ENCODE measurements at places on chromosomes 2 and 18.

- DNase-seq: peak; percentile 30
These were observed 157.5 kb upstream of the LMAN1 start for GRCh38 chr18:59516356-59517155.

DNA sequence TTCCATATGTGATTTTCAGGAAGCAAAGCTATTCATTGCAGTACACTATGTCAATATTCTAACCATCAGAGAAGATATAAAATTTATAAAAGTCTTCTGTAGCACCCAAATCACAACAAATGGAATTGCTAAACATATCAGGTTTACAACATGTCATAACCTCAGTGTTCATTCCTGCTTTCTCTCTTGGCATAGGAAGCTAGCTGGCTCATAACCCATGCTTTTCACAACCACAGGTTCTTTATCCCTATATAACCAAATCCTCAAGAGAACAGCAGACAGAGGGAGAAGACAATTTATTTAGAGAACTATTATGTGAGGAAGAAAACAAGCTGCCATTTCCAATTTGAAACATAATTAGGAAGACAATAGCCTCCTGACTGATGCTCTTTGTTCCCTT, 997.0 kb upstream of the ACVR2A start:
- DNase-seq: no peak

DNA sequence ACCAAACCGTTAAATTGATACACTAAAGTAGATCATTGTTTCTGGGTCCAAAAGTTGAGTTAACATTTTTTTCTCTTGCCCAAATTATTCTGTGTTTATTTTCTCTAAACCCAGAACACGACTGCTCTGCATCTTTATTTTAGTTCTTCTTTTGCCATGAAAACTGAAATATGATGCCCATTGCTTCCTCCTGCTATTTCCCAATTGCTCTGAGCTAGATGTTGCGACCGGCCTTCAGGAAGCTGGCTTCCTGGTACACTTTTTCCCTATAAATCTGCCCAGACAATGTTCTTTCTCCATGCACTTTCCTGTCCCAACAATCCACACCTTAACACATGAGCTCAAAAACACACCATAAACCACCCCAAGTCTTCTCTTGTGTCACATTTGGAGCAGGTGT, 501.4 kb downstream of the FBXO15 start:
- no peak for DNase-seq

- DNase-seq: no peak
These were observed 11.0 kb downstream of the SPRED2 start for GRCh38 chr2:65421432-65421748.

DNA sequence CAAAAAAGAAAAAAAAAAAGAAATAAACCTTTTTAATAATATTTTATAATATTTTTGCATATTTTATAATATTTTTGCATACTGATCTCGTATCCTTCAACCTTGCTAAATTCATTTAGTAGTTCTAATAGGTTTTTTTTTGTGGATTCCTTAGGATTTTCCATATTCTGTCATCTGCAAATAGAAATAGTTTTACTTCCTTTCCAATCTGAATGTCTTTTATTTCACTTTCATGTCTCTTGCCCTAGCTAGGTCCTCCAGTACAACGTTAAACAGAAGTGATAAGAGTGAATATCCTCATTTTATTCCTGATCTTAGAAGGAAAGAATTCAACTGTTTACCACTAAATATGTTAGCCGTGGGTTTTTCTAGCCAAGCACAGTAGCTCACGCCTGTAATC, 13.7 kb downstream of the LMAN2L start:
- DNase-seq: no peak

GRCh38 chr2:58585233-58585632, 344.1 kb upstream of the FANCL start:
- no peak for DNase-seq

GRCh38 chr2:239834143-239834542, 191.0 kb downstream of the NDUFA10 start:
- no peak for DNase-seq

- no peak for DNase-seq
These were observed 1.7 kb downstream of the SEPTIN2 start for GRCh38 chr2:241317391-241317790.

GRCh38 chr2:191951376-191951775, 104.5 kb upstream of the CAVIN2 start:
- DNase-seq: no peak

DNA sequence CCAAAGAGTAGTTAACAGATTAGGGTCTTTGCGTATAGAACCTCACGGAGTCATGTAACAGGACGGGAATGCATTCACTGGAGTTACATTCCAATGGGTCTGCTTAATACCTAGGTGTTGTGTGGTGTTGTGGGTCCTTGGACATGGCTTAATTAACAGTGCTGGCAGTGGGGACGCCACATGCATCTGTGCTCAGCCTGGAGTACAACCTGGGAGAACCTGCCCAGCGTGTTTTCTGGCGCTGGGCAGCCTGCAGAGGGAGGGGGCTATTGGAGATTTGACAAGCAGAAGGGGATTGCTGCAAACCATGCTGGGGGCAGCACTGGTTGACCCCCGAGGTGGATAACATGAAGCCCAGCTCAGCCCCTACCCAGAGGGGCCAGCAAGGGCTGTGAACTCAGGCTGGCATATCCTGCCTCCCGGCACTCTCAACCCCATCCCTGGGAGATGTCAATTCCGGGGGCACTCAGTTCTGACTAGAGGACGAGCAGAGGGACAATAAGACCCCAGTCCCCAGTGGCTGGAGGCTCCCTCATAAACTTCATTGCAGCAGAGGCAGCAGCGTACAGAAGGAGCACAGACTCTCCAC, 29.3 kb upstream of the COPS8 start:
- no peak for DNase-seq

- no peak for DNase-seq
These were observed 164.7 kb downstream of the GRB14 start for GRCh38 chr2:164456619-164457018.

DNA sequence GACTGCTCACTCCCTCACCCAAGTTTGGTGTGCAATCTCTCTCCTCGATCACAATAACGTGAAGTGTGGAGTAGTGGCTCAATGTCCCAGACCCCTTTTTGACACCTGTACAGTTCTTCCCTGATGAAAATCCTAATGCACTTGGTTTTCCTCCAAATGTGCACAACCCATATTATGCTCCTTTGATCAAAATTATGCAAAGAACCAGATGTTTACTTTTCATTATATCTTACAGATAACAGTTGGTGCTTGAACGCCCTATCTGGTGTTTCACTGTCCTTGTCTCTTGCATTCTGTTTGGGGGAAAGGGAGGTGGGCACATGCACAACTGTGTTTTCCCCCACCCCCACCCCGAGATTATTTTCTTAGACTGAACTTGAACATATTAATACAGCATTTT, 85.0 kb upstream of the CREB1 start:
- DNase-seq: no peak

DNA sequence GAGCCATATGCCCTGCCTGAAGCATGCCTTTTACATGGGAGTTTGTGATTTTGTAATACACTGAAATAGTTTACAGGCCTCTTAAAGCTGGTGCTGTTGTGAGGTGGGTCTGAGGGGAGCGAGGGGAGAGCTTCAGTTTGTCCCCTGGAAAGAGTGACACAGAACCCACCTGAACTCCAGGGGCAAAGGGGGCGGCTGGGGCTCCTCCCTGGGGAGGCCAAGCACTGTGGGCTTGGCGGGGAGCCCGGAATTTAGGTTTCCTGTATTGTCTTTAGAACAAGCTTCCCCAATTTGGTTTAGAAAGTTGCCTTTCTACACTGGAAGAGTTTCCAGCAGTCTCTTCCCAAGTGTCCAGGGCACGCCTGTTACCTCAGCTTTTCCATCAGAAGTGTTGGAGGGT, 75.7 kb downstream of the VAPA start:
- DNase-seq: no peak

DNA sequence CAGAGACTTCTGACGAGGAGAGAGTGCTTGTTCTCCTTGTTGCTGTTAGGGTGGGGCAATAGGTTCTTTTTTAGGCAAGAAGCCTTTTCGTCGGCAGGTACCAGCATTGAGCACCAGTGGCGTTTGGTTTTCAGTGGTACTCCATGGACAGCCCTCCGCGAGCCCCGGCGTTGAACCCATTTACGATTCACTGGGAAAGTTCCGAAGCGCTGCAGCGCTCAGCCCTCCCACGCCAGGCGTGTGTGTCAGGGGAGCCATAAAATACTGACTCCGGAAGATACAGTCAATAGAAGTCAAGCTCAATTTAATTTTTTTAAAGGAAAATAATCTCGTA, 494 bp upstream of the ROCK1 start:
- no peak for DNase-seq

- no peak for DNase-seq
These were observed 25.4 kb downstream of the MAP4K4 start for GRCh38 chr2:101722864-101723263.

GRCh38 chr2:227908266-227909054, 37.0 kb downstream of the DAW1 start:
- no peak for DNase-seq

DNA sequence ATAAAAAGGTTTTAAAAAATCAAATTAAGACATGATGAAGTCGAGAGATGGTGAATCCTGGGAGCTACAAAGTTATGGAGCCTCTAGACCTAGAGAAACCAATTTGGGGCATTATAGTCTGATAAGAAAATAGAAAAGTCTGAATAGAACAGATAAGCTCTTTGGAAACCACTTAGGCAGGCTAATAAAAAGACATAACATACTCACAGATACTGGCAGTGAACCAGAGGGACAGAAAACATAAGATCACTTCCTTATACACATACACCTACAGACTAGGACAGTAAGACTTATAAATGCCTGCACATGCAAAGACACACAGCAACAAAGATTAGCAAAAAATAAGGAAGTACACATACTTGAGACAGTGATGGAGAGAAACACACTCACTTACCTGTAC, 20.0 kb downstream of the SMC6 start:
- no peak for DNase-seq

DNA sequence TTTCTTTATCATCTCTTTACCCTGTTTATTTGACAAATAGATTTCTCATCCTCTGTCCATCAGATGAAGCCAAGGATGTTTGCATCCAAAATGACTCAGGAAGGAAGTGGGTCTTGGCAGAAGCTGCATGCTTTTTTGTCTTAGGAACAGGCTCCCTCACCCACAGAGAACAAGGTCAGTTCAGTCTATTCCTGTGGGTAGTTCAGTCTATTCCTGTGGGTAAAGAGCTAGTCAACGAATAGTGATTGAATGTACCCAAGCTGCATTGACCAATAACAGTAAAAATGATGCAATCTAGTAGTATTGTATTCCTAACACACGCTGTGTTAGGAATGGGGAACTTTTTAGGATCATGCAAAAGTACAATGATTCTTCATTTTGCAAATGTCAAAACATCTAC, 290.8 kb upstream of the TANK start:
- peak; percentile 28 for DNase-seq

DNA sequence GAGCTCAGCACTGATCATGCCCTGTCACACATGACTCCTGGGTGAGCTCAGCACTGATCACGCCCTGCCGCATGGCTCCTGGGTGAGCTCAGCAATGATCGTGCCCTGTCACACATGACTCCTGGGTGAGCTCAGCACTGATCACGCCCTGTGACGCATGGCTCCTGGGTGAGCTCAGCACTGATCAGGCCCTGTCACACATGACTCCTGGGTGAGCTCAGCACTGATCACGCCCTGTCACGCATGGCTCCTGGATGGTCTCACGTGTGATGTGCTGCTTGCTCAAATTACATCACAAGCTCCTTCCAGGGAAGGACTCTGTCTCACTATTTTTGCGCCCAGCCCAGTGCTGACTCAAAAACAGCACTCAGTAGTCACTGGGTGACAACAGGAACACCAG, 258.0 kb downstream of the HDAC4 start:
- no peak for DNase-seq

GRCh38 chr2:108260773-108261172, 21.0 kb downstream of the SULT1C3 start:
- DNase-seq: no peak

- no peak for DNase-seq
These were observed 47.6 kb downstream of the RPL37A start for GRCh38 chr2:216546241-216546640.

DNA sequence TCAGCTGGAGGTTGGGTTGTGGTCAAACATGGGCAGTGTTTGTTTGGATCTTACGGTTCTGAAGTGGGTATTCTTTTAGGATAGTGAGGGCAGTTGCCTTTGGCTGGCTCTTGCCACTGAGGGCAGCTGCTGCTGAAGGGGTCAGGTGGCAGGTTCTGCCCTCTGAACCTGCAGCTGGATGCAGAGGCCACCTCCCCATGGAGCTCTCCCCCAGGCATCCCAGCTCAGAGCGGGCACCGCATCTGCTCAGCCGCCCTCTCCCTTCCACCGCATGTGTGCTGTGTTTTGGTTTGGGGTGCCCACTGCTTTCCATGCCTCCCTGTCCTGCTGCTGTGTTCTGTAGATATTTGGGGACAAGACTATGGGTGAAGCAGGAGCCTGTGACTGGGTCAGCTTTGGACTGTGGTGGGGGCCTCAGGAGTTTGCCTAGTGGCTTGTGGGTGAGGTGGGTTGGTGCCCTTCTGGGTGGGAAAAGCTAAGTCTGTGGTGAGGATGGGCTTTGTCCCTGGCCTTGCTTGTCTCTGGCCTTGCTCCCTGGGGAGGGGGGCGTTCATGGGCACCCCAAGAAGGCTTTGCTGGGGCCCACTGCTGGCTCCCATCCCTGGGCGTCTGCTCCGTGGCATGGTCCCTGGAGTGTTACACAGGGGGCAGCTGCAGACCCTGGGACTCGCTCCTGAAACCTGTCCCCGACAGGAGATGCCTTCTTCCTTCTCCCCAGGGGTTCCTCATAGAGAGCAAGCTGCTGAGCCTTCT, 28.5 kb downstream of the OTOF start:
- DNase-seq: no peak

DNA sequence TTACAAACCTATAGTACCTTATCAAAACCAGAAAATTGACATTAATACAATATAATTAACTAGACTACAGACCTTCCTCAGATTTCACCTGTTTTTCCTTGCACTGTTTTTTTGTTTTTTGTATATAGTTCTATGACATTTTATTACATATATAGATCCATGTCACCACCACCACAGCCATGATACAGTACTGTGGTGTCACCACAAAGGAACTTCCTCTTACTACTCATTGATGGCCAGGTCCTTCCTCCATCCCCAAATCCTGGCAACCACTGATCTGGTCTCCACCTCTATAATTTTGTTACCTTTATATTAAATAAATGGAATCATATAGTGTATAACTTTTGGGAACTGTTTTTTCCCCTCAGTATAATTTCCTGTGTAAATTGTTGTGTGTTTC, 19.4 kb upstream of the ATP6V1B1 start:
- DNase-seq: no peak

DNA sequence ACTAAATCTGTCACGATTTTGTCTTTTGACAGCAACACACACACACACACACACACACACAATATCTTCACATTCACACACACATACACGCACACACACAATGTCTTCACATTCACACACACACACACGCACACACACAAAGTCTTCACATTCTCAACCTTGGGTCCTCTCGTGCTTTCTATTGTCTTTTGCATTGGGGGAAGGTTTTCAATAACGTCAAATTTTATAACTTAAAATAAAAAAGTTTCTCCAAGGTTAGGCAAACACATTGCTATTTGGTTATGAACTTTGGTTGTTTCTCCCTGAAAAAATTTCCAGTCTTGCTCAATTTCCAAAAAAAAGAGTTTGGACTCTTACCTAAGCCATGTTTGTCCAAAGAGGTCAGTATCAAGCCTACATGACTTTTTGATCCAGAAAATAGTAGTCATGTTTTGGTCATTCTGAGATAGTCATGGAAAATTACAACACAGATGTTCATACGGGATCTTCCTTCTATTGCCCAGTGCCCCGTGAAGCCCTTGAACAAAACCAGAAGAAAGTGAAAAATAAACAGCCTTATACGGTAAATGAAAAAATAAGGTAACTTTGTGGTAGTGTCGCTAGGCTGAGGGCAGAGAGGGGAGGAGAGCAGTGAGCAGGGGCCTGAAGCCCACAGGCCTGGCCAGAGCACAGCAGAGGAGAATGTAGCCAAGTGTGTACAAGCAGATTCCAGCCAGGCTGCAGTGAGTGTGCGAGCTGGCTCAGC, 542.8 kb upstream of the ID2 start:
- DNase-seq: no peak

Measured in COLO829 (cell line).